Activated T-helper 1 cell treated with anti-CD3 and anti-CD28 coated beads, Interleukin-12 subunit alpha, Interleukin-12 subunit beta, Interleukin-2, Interleukin-4 antibody, amounts not matched to agents 30 ng/mL and 10 ng/mL and 1 ng/mL, durations not matched to agents 14 hours and 24 hours and 36 hours (primary cell): ENCODE measurements at places on chromosomes 5 and 9. TPM values are rescaled to one million over a fixed set of nuclear protein-coding genes. Genes with fewer than 3 reads are reported as not detected.

DNA sequence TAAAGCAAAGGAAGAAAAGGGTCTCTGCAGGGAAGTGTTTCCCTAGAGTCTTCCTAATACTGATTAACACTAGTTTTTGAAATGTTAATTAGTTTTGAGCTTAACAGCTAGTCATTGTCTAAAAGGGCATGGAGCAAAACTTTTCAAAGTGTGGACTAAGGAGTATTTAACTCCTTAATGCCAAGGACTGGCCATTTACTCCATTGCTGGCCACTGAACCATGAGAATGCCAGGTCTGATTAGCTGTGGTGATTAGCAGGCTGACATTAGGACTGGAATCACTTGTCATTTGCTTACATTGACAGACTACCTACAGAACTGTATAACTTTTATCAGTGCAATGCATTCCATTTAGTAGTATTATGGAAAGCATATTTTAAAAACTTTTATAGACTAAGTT, 987.0 kb downstream of the NR2F1-AS1 start:
- no peaks in the 10 kb centered on the region for H3K4me1 ChIP-seq
- no peaks in the 10 kb centered on the region for H3K27me3 ChIP-seq
- H3K27ac ChIP-seq = no peak overlapping the region

The GPX3 gene
- not detected in 2 replicates for total RNA-seq

DNA sequence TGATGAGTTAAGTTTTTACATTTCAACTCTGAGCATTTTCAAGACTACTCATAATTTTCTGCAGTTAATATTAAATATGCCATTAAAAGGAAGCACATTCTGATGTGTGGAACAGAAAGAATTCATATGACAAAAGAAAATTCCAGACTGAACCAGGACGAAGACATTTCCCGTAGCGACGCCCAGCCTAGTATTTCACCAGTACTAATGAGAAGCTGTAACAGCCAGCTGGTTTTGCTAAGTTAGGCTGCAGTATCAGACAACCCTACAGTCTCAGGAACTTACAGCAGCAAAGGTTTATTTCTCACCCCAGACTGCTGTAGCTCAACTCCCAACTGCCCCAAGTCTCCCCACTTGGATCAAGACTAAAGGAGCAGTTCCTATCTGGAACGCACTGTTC, 91.6 kb downstream of the TMEM174 start:
- peaks cover 9% of the 10 kb centered on the region for H3K27me3 ChIP-seq
- H3K27ac ChIP-seq = no peak overlapping the region
- H3K4me3 ChIP-seq = no peak overlapping the region
- H3K36me3 ChIP-seq = no peaks in the 10 kb centered on the region
- H3K4me1 ChIP-seq = no peaks in the 10 kb centered on the region
- DNase-seq = no peak

GRCh38 chr5:65722575-65723403, 784 bp downstream of the NLN start:
- H3K4me3 ChIP-seq = peak overlapping the region; percentile 95
- H3K27me3 ChIP-seq = no peaks in the 10 kb centered on the region
- H3K36me3 ChIP-seq = peaks cover 9% of the 10 kb centered on the region
- peak overlapping the region; percentile 87 for H3K27ac ChIP-seq

DNA sequence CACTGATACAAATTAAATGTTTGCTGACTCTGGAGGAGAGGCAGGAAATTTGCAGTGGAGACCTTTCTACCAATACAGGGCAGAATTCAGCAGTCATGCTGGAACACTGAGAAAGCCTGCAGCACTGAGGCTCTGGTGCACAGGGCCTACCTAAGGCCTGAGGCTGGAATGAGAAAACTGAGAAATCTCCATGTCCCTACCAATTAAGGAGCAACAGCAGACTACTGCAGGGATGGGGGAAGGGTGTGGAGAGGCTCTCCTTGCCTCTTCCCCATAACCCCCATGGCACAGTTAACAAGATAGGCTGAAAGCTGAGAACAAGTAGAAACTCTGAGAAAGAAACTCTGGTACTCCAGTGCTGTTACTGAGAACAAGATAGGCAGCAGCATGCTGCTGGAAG, 10.5 kb downstream of the FBXO4 start:
- H3K4me1 ChIP-seq = no peaks in the 10 kb centered on the region
- DNase-seq = no peak
- no peak overlapping the region for H3K4me3 ChIP-seq
- H3K27ac ChIP-seq = no peak overlapping the region

- H3K36me3 ChIP-seq = no peaks in the 10 kb centered on the region
- H3K4me3 ChIP-seq = no peak overlapping the region
- H3K27me3 ChIP-seq = no peaks in the 10 kb centered on the region
- DNase-seq = no peak
- H3K4me1 ChIP-seq = peaks cover 25% of the 10 kb centered on the region
Observed at GRCh38 chr5:100539519-100539918, 4.3 kb downstream of the FAM174A start.

DNA sequence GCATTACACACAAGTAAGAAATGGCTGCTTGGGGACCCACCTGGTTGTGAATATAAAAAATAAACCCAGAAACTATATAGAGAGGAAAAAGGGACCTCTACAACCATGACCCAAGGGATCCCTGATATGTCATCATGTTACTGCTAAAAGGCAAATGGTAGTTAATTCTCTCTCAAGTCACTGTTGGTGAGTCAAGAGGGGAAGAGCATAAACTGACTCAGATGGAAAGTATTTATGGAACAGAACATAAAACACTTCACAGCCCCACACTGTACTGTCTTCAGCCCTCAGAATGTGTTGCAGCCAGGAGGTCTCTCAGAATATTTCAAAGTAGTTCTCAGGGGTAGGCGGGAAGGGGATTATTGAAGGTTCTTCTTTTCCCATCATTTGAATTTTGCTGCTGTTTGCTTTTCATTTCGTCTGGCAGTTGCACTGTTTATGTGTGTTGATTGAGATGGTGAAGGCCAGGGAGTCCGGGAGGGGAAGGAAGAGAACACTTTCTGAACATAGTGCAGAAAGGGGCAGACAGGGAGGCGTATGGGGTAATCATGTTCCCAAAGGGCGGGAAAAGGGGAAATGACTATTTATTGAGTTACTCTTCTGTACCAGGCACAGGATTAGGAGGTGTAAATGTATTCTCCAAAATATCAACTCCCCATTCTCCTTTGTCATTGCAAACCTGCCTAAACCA, 85.5 kb downstream of the TEK start:
- peaks cover 7% of the 10 kb centered on the region for H3K4me1 ChIP-seq
- H3K27ac ChIP-seq = no peak overlapping the region
- no peaks in the 10 kb centered on the region for H3K27me3 ChIP-seq
- no peak for DNase-seq
- no peak overlapping the region for H3K4me3 ChIP-seq
- no peaks in the 10 kb centered on the region for H3K36me3 ChIP-seq

The LMBRD2 gene
- 8.9 and 12.3 TPM in 2 replicates for total RNA-seq

GRCh38 chr5:135332519-135333150, 66.4 kb downstream of the MACROH2A1 start:
- H3K27ac ChIP-seq = no peak overlapping the region
- DNase-seq = no peak
- H3K4me3 ChIP-seq = no peak overlapping the region
- H3K4me1 ChIP-seq = peaks cover 13% of the 10 kb centered on the region

DNA sequence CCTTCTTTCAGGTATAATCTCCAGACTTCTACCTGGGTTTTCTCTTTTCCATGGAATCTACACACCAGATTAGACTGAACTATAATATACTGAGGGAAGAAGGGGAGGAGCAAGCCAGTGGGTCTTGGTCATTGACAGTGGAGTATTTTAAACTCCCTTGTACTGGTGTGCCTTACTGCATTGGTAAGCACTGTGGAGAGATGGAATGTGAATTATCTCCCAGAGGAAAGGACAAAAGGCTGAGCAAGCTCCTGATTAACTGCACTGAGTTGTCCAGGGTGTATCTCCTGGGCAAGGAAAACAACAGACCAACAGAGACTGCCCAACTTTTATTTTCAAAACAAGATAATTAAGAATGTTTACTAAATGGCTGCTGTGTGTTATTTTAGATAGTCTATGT, 29.8 kb upstream of the SLCO6A1 start:
- no peaks in the 10 kb centered on the region for H3K36me3 ChIP-seq
- DNase-seq = no peak

DNA sequence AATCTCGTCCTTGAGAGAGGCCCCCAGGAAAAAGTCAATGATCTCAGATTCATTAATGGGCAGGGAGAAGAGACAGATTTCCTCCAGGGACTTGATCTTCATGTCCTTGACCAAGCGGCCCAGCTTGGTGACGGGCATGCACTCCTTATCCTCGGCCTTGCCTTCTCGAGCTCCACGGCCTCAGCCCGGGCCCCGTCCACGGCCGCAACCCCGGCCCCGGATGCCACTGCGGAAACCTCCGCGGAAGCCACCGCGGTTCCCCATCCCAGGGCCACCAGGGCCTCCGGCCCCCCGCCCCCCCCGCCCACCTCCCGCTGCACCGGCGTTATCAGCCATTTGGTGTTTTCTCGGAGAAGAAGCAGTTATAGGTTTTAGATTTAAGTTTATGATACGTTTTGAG, 18.3 kb downstream of the INVS start:
- peaks cover 7% of the 10 kb centered on the region for H3K36me3 ChIP-seq
- H3K4me3 ChIP-seq = no peak overlapping the region
- peaks cover 9% of the 10 kb centered on the region for H3K4me1 ChIP-seq

DNA sequence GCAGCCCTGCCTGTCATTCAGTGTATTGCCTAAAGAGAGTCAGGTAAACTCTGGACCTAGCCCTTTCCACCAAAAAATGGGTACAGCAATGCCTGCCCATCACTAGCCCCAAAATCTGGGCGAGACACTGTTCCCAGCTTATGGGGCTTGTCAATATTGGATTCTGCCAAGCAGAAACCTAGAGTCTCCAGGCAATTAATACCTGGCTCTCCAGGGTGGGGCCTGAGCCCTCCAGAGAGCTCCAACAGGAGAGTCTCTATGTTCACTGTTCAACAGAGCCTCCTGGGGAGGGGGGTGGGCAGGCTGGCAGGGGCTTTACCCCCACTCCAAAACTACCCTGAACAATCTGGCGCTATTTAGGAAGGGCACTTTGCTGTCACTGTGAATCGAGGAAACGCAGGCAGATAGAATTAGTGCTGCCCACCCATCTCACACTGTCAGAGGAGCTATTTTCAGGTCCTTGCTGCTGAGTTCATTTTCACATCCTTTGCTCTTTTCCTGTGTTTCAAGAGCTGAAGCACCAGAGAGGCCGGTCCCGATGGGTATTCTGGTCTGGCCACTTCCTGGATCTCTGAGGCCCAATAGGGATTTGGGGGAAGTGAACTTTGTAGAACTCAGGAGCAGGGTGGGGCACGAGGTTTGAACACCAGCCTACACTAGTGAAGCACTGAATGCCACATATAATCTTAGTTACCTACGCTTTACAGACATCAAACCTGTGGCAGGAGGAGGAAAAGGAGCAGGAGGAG, 121.8 kb downstream of the C5orf15 start:
- no peaks in the 10 kb centered on the region for H3K36me3 ChIP-seq
- no peak overlapping the region for H3K4me3 ChIP-seq

The NMUR2 gene
- total RNA-seq = not detected in 2 replicates

GRCh38 chr5:126403876-126404275, 19.3 kb upstream of the GRAMD2B start:
- no peak for DNase-seq
- no peak overlapping the region for H3K4me3 ChIP-seq
- no peaks in the 10 kb centered on the region for H3K4me1 ChIP-seq
- H3K36me3 ChIP-seq = no peaks in the 10 kb centered on the region
- H3K27ac ChIP-seq = no peak overlapping the region

The ZFP37 gene
- 0.16 and 0.32 TPM in 2 replicates for total RNA-seq

The PCDHA8 gene
- total RNA-seq = not detected in 2 replicates

The HRH2 gene
- 94.7 and 96.9 TPM in 2 replicates for total RNA-seq

The PITX1 gene
- total RNA-seq = 0.71 and 1.1 TPM in 2 replicates

DNA sequence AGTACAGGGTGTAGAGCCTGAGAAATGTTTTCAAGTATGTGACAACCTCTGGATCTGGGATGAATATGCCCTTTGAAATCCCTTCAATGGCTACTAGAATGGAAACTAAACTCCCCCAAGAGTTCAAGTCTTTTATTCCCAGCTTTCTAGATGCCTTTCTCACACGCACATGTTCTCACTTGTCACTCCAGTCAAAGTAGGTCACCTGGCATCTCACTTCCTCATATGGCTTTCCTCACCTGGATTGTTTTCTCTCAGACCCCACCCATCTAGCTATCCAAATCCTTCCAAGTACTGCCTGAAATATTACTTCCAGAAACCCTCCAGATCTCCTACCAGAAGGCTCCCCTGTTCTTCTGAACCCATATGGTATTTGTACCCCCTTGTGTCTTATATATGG, 615.4 kb upstream of the KLF4 start:
- H3K27me3 ChIP-seq = no peaks in the 10 kb centered on the region
- H3K27ac ChIP-seq = no peak overlapping the region
- H3K36me3 ChIP-seq = no peaks in the 10 kb centered on the region

DNA sequence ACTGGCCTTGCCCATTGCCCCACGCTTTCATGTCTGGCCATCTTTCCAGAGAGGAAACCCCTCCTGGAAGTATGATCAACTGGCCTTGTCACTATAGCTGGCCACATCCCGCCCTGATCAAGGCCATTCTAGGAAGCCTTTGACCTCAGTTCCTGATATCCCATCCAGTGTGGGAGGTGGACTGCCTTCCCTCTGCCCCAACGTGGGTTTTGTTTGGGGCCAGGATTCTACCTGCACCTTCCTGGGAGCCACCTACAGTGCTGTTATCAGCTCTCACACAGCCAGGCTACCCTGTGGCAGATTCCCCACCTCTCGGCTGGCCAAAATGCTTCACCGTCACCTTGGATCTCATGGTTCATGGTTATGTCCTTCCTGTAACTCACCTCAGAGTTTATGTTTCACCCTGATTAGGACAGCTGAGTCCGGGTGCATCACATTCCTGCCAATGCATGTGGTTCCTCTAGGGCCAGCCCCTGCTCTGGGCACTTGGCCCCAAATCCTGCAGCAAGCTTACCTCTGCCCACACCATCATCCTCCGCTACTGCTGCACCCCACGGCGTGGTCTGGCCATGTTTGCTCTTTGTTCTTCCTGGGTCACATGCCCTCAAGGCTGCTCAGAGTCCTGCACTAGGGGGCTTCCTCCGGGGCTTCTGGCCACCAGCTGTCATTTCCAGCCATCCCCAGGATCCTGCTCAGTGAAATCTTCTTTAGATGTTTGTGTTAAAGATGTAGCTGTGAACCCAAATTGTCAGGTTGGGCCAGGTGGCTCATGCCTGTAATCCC, 24.2 kb upstream of the S1PR3 start:
- H3K36me3 ChIP-seq = no peaks in the 10 kb centered on the region
- no peak overlapping the region for H3K4me3 ChIP-seq
- no peak overlapping the region for H3K27ac ChIP-seq
- H3K27me3 ChIP-seq = peaks cover 6% of the 10 kb centered on the region

DNA sequence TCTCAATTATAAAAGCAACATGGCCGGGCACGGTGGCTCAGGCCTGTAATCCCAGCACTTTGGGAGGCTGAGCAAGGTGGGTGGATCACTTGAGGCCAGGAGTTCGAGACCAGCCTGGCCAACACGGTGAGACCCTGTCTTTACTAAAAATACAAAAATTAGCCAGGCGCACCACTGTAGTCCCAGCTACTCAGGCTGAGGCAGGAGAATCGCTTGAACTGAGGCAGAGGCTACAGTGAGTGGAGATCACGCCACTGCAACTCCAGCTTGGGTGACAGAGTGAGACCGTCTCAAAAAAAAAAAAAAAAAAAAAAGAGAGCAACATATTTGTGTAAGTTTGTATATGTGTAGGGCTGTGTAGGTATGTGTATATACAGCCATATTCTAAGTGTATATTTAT, 7.5 kb downstream of the RPS6 start:
- H3K27ac ChIP-seq = no peak overlapping the region
- H3K4me3 ChIP-seq = no peak overlapping the region
- H3K4me1 ChIP-seq = peaks cover 30% of the 10 kb centered on the region
- peaks cover 45% of the 10 kb centered on the region for H3K36me3 ChIP-seq

GRCh38 chr9:97307091-97307490, 368 bp upstream of the CCDC180 start:
- no peak for DNase-seq
- H3K4me1 ChIP-seq = no peaks in the 10 kb centered on the region
- no peak overlapping the region for H3K4me3 ChIP-seq
- H3K36me3 ChIP-seq = no peaks in the 10 kb centered on the region
